NCI-H1436 treated with DMSO at 0.1 percent for 48 hours (cell line): ENCODE measurements at places on chromosomes 11 and 22.

- DNase-seq: no peak
Measured at GRCh38 chr11:11977206-11977938, 31.1 kb downstream of the DKK3 start.

DNA sequence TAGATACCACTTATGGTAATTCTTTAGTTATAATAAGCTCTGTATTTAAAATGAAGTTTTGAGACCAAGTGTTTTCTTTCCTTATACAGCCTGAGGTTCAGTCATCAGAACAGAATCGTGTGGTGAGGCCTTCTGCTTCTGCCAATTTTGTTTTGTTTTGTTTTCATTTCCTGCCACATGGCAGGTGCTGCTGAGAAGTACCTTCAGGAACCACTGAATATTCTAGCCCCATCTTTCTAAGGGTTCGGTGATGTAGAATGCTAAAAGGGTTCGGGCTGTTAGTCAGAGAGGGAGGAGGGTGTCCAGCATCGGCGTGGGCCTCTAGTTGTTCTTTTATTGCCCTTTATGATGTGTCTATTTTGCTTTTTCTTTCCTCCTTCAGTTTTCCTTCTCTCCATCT is 25.8 kb downstream of the TNRC6B start:
- DNase-seq: no peak

DNA sequence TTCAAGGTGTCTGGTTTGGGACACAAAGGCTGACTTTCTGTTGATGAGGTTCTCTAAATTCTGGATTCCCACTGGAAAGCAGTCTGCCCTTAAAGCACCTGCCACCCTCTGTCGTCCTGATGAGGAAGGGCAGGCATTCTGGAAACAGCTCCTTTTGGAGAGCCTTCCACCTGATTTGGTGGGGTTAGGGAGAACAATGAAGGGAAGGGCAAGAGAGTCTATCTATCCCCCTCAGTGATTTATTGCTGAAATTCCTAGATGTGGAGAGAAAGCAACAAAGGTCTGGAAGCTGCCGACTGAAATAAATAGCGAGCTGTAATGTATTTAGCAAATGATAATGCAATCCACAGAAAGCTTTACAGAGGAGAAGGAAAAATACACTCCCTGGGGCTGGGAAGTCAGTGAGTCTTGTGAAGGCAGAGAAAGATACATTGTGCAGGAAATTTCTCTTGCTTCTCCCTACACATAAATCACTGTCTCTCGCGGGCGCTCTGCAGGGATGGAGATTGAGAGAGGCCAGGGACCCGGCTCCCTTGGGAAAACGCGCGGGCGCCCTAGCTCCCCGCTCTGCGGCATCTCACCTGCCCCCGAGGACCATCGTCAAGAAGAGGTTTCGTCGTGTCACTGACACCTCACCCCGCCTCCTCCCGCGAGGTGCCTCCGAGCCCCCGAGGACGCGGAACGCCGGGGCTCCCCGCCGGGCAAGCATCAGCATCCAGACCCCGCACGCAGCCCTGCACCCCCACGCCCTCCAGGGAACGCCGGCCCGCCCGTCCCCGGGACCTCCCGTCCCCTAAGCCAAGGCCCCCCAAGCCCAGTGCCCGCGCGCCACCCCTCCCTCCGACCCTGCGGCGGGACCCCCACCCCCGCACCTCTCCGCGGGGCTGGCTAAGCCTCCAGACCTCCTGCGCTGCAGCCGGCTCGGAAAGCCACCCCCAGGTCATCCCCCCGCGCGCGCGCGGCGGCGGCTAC is 673 bp downstream of the CDON start:
- no peak for DNase-seq

DNA sequence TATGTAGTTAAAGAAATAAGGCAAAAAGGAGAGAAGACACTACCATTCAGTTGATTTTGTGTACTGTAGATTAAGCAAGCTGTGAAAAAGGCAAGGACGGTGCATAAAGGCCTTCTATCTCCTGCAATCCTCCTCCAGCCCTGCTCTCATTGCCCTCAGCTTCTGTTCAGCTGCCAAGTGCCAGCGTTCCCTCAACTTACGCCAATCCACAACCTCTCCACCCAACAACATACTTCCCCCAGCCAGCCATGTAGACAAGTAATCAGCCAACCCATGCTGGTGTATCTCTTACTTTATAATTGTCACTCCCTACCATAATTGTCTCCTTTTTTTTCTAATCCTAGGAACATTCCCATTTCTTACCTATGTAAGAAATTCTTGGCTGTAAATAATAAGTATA is 30.1 kb upstream of the ANO5 start:
- DNase-seq: no peak

- DNase-seq: no peak
Measured at GRCh38 chr11:100550298-100550697, 136.8 kb upstream of the ARHGAP42 start.

DNA sequence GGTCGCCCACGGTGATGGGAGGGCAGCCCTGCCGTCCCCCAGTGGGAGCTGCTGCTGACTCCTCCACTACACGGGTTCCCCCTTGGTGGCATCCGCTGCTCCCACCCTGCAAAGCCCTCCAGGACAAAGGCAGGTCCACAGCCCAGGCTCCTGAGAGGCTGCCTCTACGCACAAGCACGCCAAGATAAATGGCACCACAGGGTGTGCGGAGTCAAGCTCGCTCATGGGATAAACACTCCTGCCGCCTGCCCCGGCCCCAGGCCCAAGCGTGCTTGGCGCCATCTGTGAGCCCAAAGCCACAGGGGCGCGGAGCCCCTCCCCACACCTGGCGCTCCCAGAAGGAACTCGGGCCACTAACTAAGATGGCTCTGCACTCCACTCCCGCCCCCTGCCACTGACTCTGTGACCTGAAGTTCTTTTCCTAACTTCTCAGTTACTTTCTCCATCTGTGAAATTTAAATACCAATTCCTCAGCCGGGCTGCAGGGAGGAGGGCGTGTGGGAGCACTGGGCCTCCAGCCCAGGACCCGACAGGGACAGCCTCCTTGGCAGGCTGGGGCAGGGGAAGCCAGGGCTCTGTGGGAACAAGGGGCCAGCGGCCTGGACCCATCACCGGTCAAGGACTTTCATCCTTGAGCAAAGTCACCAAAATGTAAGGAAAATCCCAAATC is 14.9 kb downstream of the EHD1 start:
- DNase-seq: no peak

GRCh38 chr11:31433851-31434250 is 64.2 kb downstream of the DNAJC24 start:
- DNase-seq: no peak

DNA sequence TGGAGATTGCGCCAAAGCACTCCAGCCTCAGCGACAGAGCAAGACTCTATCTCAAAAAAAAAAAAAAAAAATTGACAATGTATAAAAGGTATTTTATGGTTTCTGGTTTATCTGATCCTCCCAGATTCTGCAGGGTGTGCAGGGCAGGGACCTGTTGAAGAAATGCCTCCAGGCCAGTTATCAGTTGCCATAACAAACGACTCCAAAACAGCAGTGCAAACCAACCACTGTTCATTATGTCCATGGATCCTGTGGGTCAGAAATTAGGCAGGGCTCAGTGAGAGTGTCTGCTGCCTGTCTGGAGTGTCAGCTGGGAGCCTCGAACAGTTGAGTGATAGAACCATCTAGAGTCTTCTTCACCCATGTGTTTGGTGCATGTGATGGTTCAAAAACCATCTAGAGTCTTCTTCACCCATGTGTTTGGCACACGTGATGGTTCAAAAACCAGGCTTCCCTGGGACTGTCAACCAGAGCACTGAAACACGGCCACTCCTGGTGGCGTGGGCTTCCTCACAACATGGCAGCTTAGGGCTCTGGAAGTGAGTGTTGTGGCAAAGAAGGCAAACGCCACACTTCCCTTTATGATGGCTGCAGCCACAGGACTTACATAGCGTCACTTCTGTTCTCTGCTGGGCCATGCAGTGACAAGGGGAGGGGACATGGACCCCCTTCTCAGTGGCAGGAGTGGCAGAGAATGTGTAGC is 115.1 kb upstream of the CRYBB3 start:
- no peak for DNase-seq

- no peak for DNase-seq
Measured at GRCh38 chr11:58490827-58491226, 17.1 kb downstream of the OR5B21 start.

- DNase-seq: no peak
Measured at GRCh38 chr11:69284081-69284511, 9.9 kb upstream of the MYEOV start.

DNA sequence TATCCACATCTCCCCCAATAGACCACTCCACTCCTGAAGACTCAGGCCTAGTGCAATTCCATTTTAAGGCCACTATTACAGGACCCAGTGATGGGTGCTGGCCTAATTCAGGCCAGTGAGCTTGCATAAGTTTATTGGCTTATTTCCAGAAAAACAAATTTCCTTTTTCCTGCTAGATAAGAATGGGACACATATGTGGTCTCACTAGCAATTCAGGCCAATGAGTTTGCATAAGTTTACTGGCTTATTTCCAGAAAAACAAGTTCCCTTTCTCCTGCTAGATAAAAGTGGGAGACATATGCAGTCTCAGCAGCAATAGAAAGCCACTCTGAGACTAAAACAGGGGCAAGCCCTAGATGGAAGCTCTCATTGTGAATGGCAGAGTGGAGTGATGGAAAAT is 22.4 kb downstream of the ADM start:
- no peak for DNase-seq

- DNase-seq: no peak
Measured at GRCh38 chr11:117427356-117427874, 99.8 kb downstream of the CEP164 start.
